ENCODE measurements at places on chromosomes 5 and 9.

DNA sequence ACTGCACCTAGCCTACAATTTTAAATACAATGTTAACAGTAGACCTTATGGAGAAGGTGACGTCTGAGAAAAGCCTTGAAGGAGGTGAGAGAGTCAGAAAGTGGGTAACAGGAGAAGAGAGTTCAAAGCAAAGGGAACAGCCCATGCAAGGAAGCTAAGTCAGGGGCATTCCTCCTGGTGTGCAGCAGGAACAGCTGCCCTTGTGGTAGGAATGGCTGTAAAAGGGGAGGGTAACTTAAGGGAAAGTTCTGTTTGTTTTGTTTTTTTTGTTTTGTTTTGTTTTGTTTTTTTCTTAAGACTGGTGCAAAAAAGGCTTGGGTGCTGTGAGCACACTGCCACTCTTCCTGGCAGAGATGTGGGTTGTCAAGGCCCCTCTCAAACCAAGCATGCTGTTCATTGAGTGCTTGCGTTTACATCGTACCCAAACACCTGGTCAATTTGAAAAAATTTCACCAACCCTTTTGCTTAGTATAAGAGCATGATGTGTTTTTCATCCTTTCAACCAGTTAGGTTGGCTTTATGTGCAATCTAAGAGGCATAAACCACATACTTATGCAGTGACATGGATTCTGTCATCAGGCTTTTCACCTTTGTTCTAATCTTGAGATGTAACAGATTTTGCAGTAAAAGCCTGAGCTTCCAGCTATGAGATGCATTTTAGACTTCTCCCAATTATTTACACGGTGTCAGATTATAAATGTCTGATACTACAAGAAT, 279.7 kb downstream of the GLIS3 start:
- no peak for DNase-seq

DNA sequence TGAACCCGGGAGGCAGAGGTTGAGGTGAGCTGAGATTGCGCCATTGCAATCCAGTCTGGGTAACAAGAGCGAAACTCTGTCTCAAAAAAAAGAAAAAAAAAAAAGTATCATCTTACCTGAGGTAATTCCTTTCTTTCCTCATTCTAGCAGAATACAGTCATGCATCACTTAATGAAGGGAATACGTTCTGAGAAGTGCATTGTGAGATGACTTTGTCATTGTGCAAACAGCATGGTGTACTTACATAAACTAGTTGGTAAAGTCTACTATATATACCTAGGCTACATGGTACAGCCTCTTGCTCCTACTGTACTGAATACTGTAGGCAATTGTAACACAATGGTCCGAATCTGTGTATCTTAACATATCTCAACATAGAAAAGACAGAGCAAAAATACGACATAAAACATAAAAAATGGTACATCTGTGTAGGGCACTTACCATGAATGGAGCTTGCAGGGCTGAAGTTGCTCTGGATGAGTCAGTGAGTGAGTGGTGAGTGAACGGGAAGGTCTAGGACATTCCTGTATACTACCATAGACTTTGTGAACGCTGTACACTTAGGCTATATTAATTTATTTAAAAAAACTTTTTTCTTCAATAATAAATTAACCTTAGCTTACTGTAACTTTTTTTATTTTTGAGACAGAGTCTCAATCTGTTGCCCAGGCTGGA, 100.4 kb downstream of the GLDC start:
- no peak for DNase-seq

DNA sequence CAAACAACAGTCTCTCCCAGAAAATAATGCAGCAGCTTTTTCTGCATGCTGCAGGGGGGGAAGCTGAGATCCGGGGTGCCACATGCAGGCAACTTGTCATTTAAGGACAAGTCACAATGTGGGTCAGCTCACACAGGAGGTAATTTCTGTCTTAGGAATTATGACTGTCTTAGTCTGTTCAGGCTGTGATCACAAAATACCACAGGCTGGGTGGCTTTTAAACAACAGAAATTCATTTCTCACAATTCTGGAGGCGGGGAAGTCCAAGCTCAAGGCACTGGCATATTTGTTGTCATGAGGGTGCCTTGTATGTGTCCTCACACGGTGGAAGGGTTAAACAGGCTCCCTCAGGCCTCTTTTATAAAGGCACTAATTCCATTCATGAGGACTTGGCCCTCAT, 127.7 kb downstream of the DIRAS2 start:
- no peak for DNase-seq

DNA sequence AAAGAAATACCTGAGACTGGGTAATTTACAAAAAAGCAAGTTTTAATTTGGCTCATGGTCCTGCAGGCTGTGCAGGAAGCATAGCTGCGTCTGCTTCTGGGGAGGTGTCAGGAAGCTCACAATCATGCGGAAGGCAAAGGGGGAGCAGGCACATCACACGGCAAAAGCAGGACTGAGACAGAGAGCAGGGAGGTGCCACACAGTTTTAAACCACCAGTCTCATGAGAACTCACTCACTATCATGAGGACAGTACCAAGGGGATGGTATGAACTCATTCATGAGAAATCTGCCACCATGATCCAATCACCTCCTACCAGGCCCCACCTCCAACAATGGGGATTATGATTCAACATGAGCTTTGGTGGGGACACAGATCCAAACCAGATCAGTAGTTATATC, 96.2 kb downstream of the OSTF1 start:
- DNase-seq, result no peak

DNA sequence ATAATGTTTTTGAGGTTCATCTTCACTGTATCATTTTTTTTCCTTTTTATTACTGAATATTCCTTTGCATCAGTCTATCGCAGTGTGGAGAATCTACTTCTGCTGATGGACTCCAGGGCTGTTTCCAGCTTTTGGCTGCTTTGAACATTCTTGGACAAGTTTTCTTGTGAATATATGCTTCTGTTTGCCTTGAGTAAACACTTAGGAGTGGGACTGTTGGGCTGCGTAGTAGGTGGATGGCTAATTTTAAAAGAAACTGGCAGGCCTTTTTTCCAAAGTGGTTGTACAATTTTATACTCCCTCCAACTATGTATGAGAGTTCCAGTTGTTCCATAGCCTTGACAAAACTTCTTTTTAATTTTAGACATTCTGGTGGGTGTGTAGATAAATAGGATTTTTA, 102.4 kb downstream of the WDR41 start:
- no peak for DNase-seq

DNA sequence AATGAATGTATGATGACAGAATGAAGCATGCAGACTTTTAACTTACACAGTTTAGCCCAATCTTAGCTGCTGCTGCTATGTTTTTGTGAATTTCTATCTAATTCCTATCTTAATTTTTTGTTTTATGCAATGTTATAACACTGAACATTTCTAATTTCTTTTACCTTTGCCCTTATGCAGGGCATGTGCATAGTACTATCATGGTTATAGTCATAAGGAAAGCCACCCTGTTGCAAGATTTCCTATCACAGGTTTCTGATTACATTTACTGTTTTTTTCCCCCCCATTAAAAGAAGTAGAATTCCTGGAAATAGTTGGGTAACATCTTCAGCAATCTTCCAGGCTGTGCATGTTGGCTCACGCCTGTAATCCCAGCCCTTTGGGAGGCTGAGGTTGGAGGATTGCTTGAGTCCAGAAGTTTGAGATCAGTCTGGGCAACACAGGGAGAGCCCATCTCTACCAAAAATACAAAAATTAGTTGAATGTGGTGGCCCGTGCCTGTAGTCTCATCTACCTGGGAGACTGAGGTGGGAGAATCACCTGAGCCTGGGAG, 164.4 kb downstream of the KDM4C start:
- DNase-seq, result no peak

GRCh38 chr5:171392585-171393159, 5.0 kb downstream of the NPM1 start:
- no peak for DNase-seq

GRCh38 chr9:69498470-69498869, 173.5 kb downstream of the ENTREP1 start:
- DNase-seq, result no peak

DNA sequence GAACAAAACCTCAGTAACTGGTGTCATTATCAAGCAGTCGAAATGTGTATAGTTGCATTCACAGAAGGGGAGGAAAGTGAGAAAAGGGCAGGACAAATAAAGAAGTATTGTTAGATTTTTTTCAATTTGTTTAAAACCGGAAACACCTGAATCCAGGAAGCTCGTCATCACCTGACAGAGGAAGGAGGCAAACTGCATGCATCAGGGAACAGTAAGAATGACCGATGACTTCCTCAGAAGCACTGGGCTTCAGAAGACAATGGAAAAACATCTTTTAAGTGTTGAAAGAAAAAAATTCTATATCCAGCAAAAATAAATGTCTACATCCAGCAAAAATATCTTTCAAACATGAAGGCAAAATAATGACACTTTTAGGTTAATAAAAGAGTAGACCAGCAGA, 29.5 kb downstream of the PLEKHG4B start:
- DNase-seq, result no peak

GRCh38 chr5:125484742-125485641, 738.6 kb upstream of the ZNF608 start:
- DNase-seq, result no peak

DNA sequence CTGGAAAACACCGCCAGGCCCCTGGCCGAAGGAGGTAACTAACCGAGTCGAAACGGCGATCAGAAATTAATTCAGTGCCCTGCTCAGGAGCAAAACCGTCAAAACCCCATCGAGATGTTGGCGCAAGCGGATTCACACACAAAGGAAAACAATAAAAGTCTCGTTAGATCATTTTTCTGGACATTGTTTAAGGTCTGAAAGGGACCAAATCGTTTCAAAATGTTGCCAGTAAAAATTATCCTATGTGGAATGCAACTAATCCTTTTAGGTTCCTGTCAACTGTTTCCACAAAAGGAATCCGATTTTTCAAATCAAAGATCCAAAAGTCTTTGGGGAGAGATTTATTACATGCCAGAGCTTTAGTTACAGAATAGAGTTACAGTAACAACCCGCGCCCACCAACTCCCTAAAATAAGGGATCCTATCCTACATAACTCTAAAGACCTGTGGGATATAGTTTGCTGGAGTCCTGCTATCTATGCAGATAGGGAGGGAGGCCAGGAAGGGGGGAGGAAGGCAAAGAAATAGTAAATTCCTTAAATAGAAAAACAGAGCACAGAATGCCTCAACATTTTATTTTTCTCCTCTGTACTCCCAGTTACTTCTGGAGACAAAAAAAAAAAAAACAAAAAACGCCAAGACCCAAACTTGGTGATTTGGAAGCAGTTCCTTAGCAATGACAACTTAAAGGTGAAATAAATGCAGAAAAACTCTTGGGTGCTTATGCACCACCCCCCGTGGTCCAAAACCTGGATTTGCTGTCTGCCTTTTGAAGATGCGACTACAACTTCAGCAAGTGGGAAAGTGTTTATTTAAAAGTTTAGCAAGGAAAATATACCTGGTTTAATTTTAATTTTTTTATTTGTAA, 10.6 kb downstream of the FOXD1 start:
- DNase-seq, result no peak

DNA sequence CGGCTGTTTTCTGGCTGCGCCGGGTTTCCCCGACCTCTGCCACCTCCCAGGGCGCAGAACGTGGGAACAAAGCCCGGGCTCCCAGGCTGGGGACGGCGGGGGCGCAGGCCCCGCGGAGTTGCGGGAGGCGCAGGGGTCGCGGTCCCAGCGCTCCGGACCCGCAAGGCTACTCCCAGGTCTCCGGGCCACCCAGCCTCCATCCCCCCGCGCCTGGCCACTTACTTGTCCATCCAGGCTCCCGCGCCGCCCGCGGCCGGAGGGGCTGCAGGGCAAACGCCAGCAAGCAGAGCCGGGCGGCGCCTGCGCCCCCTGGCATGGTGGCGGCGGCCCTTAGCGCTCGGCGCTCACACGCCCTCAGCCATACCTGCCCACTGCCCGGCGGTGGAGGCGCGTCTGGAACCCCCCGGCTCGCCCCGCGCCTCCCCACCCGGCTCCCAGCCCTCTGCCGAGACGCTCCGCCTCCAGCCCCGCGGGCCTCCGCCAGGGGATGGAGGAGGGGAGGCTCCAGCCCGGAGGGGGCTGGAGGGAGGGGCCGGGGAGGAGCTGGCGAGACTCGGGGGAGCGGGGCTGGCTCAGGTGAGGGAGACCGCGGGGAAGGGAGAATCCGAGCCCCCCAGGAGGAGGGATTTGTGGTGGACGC, at the start of gene ADAM19:
TSS of gene ADAM19 (minus strand) at position 395 of the 640 bp plus-strand sequence. CDS start at position 316, 79 bp downstream.
- peak; percentile 58 for DNase-seq

DNA sequence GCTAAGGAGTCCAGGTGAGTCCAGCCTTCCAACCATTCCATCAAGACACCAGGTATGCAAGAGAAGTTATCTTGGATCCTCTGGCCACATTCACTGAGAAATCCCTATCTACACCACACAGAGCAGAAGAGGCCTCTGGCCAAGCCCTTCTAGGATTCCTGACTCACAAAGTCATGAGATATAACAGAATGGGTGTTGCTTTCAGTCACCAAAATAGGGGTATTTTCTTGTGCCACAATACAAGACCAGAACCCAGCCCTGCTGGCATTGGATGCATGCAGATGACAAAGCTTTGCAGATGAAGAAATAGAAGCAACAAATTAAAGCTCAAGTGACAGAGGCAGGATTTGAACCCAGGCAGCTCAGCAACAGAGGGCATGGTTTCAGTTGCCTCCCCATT, 73.5 kb downstream of the PTPN3 start:
- DNase-seq, result no peak

- no peak for DNase-seq
Measured at GRCh38 chr9:15670246-15670645, 117.4 kb downstream of the CCDC171 start.

GRCh38 chr5:179837076-179838011, 16.6 kb downstream of the SQSTM1 start:
- no peak for DNase-seq

DNA sequence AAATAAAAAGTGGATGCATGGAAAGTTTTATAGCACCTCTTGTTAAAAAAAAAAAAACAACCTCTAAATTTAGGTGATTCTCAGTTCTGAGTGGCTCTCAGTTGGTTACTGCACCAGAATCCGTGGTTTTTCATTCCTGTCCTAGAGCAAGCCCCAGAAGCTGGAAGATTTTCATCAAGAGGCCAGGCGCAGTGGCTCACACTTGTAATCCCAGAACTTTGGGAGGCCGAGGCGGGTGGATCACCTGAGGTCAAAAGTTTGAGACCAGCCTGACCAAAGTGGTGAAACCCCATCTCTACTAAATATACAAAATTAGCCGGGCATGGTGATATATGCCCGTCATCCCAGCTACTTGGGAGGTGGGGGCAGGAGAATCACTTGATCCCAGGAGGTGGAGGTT, 27.2 kb upstream of the SLC9A3 start:
- no peak for DNase-seq

GRCh38 chr5:153352685-153353219, 137.7 kb upstream of the GRIA1 start:
- no peak for DNase-seq

DNA sequence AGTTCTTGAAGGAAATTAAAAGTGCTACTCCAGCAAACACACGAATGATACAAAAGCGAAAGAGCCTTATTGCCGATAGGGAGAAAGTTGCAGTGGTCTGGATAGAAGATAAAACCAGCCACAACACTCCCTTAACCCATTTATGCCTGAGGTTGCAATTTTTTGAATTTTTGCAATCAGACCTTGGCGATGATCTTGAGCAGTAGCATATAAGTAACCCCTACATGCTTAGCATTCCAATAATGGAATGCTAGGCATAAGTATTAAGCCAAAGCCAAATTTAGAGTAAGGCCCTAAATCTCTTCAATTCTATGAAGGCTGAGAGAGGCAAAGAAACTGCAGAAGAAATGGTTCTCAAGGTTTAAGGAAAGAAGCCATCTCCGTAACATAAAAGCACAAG, 153.5 kb downstream of the SLC28A3 start:
- DNase-seq, result no peak

- DNase-seq, result no peak
Measured at GRCh38 chr9:89926691-89927220, 321.9 kb downstream of the GADD45G start.
